Natural killer cell treated with Interleukin-12 subunit alpha and Interleukin-12 subunit beta and Interleukin-15 and Interleukin-18, amount 100 ng/mL, for 72 hours (primary cell): ENCODE measurements at places on chromosomes 2 and 18. TPM values are rescaled to one million over a fixed set of nuclear protein-coding genes. Genes with fewer than 3 reads are reported as not detected.

- DNase-seq, result no peak
Observed at GRCh38 chr2:39377226-39377939, 59.7 kb downstream of the MAP4K3 start.

Gene MAP2
- total RNA-seq, result not detected

Gene ALLC
- total RNA-seq, result not detected

DNA sequence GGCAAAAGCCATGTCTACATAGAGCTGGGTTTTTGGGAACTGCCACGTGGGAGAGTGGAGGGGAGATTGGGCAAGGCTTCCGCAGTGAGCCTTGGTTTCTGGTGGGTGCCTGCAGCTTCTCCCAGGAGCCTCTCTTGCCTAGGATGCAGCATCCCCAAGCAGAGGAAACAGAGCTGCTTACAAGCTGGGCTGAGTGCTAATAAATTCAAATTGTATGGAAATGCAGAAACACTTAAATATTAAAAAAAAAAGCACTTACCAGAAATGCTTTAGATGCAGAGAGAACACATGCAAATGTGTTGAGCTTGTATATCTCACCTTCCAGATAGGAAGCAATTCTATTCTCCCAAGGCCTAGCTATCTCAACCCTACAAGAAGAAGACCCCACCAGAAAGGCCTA lies 96.0 kb upstream of the ST3GAL5 start:
- DNase-seq, result no peak

- DNase-seq, result no peak
Observed at GRCh38 chr18:23827681-23828080, 138.4 kb downstream of the LAMA3 start.

DNA sequence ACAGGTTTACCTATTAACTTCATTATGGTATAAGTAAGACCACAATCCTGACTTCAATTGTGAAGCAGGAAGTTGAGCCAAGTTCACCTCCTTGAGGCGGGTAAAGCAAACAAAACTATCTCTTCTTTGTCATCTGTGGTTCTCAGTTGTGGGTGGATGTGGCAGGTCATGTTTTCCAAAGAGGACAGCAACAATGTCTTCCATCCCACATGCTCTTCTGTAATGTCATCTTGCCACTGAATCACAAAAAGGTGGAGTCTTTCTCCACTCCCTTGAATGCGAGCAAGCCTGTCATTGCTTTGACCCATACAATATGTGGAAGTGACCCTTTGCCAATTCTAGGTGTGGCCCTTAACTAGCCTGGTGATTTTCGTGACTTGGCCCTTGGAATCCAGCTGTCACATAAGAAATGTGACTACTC lies 98.7 kb downstream of the GRB14 start:
- DNase-seq, result no peak

DNA sequence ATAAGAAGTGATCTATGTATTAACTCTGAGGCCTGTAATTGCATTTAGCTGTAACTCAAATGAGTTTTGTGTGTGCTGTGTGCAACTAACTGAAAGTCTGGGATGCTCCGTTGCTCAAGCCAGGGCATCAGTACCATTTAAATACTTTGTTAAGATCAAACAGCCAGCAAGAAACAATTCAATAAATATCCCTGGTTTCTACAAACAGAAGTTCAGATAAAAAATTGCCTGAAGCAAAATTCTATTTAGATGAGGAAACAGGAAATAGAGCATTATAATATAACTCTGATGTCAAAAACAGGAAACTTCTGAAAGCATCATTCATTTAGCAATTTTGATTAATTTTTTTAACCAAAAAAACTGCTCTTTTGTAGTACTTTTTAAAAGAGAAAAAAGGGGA lies 18.9 kb upstream of the SLC38A11 start:
- no peak for DNase-seq

Gene SFT2D3
- 5.9 TPM for total RNA-seq

- DNase-seq, result no peak
Observed at GRCh38 chr2:83079007-83079406, 1380.1 kb downstream of the SUCLG1 start.

Gene CFAP65
- not detected for total RNA-seq

- no peak for DNase-seq
Observed at GRCh38 chr2:43307973-43308372, 81.6 kb upstream of the ZFP36L2 start.

DNA sequence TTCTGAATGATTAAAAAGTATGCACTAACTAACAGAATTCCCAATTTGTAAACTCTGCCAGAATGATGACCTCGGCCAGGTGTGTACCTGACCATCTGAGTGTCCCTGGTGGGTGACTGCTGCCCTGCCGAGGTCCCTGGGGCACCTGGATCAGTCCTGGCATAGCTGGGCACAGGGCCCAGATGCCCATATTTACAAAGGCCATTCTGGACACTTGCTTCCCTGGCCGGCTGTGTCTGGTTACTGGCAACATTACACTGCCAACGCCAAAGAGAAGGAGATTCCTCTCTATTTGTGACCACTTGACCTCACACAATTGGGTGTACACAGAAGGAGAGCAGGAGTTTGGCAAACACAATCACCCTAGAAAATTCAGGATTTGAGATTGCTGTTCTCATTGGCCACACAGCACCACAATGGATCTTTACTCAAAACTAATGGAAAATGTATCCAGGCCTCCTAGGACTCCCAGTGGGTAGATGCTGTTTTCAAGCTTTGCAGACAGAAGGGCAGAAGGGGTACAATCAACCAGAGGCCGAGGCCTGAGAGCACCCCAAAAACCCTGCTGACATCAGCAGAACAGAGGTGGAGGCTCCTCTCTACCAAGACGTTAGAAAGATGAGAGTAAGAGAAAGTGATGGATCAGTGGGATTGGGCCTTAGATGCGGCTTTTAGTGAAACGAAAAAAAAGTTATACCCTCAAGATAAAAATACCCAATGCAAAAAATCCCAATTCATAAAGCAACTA lies 58.3 kb upstream of the PXDN start:
- DNase-seq, result no peak

DNA sequence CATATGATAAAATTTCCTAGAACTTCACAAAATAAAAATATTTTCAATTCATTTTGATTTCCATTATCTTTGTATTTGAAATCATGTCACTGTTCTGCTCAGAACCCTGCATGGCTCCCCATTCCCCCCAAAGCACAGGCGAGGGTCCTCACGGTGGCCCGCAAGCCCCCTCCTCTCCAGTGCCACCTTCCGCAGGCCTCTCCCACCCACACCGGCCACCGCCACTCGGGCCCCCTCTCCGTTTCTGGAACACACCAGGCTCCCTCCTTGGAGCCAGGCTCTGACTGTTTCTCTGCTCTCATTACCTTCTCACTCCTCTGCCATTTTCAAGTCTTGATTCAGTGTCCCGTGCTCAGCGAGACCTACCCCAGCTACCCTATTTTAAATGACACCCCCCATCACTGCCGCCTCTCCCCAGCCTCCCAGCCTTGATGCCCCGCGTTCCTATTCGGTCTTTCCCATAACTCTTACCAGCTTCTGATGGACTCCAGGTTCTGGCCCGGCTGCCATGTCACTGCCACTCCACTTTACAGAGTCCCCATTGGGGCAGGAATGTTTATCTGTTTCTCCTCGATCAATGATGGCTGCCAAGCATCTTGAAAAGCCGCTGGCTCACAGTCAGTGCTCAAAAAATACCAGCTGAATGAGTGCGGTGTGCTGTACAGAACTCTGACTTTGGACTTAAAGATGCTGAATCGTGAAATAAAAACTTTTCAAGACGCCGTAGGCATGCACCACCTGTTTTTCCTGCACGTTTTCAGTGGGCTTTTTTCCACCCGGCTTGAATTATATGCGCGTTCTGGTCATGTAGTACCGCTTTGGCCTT lies 201.0 kb downstream of the GBX2 start:
- no peak for DNase-seq

Gene PHOSPHO2
- 4.4 TPM for total RNA-seq

DNA sequence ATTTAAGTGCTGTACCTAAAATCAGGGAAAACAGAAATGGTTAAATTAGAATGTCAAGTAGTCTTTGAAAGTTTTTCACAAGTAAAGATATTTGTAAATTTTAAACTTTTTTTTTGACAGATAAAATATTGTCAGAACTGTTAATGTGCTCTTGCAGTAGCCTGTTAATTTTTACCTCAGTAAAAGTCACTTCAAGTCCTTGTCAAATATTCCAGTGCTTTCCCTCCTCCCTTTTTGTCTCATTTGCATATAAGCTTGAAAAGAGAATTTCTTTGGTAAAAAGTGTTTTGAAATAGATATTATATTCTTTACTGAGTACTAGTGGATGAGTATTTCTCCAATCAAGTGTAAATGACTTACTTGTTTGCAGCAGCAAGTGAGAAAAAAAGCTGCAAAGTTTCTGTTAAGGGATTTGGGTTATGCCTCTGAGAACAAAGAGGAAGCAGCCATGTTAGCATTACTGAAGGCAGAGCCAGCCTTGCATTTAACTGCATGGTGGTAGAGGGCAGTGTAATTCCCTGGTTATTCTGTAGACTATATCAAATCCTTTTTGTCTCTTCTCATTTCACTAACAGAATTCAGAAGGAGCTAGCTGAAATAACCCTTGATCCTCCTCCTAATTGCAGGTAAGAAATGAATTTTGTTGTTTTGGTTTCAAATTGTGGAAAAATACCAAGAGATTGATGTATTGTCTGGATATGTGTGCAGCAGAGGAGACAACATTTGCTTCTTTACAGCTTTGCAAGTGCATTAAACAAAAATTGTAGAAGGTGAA lies 3.2 kb downstream of the UBE2E3 start:
- DNase-seq, result no peak

GRCh38 chr2:240572141-240573031 lies 4.1 kb downstream of the RNPEPL1 start:
- DNase-seq, result peak; percentile 54

DNA sequence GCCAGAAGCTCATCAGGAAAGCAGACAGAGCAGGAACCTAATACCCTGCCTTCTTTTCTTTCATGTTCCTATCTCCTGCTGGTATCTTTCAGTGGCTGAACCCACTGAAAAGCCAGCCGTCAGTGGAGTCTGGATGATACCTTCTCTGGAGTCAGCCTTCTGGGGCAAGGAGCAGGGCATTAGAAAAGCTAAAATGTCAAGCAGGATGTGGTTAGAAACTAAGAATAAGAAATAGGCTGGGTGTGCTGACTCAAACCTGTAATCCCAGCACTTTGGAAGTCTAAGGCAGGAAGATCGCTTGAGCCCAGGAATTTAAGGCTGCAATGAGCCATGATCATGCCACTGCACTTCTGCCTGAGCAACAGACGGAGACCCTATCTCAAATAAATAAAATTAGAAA lies 642.0 kb upstream of the FSHR start:
- no peak for DNase-seq

Gene RAB6C
- not detected for total RNA-seq

GRCh38 chr2:220202066-220202465 lies 574.6 kb downstream of the SLC4A3 start:
- no peak for DNase-seq

- DNase-seq, result no peak
Observed at GRCh38 chr2:142981069-142981378, 103.6 kb downstream of the KYNU start.

- DNase-seq, result no peak
Observed at GRCh38 chr2:109386004-109386695, 227.6 kb downstream of the SEPTIN10 start.

DNA sequence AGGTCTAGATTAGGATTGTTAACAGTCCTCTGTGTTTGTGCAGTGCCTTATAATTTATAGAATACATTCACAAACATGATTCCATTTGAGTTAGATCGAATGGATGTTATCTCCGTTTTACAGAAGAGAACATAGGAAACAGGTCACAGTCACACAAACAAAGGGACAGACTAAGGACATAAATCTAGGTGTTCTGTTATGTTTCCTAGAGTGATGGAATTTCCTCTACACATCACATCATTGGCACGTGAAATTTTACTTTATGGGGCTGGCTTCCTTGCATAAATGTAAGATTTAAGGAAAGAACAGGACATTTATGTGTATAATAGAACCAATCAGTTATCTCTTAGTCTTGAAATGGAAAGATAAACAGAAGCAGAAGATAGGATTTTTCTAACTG lies 6.4 kb downstream of the TRIM54 start:
- no peak for DNase-seq

Gene TACR1
- not detected for total RNA-seq

Gene CD207
- total RNA-seq, result 1.8 TPM

DNA sequence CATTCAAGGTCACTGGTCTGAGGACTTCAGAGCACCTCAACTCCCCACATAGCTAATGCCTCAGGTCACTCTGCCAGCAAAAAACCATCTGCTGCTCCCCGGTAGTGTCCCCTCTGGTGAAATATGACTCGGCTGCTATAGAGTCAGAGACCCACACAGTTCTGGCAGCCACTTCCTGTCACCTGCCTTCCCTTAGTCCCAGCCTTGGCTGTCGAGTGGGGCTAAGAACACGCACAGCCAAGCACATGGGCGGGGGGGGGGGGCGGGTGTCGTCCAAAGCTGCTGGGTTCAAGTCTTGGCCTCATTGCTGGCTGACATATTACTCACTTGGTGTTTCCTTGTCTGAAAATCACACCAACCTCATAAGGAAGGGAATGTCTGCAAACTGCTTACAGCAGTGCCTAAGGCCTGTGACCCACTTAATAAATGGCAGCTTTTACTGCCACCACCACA lies 37.5 kb downstream of the POLR1A start:
- DNase-seq, result peak; percentile 67

GRCh38 chr2:178247250-178247649 lies 52.9 kb downstream of the OSBPL6 start:
- no peak for DNase-seq

DNA sequence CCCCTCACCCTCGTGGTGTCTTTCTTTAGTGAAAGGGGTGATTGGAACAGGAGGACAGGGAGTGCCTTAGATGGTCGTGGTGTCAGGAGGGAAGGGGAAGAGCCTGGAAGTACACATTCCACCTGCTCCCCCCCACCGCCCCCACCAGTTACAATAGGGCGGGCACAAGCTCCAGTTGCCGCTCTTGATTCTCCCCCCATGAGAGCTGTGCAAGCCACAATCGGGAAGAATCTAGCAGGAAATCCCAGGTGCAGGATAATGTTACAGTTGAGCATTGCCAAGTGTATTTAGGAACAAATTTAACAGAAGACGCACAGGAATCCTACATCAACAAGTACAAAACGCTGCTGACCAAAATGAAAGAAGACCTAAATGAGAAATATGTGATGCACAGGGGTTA lies 73.6 kb downstream of the ASAP2 start:
- no peak for DNase-seq

GRCh38 chr18:79497638-79498081 lies 101.9 kb downstream of the NFATC1 start:
- DNase-seq, result no peak
